Activated T-cell treated with anti-CD3 and anti-CD28 coated beads, Interleukin-2, amount 50 U/mL, for 48 hours (primary cell): ENCODE measurements at places on chromosomes 3 and 15.
A peak's percentile ranks its signal among the peaks of the same experiment; 100 is the strongest.

DNA sequence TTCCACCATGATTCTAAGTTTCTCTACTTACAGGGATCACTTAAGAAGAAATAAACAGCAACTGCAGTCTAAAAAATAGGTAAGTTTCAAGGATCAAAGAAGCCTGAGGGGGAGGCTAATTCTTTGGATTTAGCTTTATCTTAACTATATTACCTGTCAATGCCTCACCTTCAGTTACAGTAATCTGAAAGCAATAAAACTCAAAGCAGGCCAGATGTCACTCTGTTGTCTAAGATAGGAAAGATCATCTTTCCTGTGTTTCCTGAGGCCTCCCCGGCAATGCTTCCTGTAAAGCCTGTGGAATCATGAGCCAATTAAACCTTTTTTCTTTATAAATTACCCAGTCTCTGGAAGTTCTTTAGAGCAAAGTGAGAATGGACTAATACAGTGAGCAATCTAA is 60.2 kb downstream of the NPTN start:
- no peak for DNase-seq

GRCh38 chr15:67156426-67156825 is 91.0 kb downstream of the SMAD3 start:
- no peak for DNase-seq

DNA sequence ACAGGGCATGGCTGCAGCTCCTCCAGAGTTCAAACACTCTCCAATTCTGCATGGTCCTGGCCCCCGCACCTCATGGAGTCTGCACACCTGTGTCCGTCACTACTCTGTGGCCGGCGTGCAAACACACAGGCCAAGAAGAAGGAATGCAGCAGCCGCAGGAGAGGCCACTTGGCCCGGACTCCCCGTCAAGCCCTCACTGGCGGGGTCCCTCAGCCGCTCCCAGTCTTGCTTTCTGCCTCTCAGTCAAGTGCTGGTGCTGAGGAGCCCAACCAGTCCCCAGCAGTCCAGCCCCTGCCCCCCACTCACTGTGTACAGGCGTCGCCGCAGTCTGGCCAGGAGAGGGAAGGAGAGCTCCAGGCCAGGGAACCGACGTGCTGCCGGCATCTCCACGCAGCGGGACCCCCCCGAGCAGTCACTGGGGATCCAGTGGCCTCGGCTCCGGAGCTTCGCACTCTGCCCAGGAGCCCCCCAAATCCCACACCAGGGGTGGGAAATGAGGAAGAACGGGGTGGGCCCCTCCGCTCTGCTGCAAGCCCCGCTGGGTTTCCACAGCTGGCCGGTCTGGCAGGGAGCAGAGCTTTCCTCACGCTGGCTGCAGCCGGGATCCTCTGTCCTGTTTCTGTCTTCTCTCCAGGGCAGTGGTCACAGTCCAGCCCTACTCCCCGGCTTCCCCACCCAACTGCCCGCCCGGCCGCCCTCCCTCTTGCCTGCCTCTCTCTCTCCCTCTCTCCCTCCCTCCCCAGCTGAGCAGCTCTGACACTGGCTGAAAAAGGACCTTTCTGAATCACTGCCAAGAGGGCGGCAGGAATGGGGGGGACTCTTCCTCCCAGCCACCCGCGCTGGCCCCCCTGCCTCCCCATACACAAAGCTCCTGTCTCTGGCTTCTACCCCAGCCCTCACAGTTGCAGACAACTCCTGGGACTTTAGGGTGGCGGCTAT is 16.0 kb downstream of the TNK2 start:
- no peak for DNase-seq

- DNase-seq: peak; percentile 37
Observed at GRCh38 chr15:66498501-66499386, 1.2 kb upstream of the SNAPC5 start.

GRCh38 chr3:59654123-59654479 is 604.3 kb upstream of the CFAP20DC start:
- DNase-seq: no peak

- no peak for DNase-seq
Observed at GRCh38 chr15:77554306-77555080, 78.2 kb downstream of the LINGO1 start.

- DNase-seq: no peak
Observed at GRCh38 chr3:73141525-73141924, 80.1 kb downstream of the EBLN2 start.

GRCh38 chr15:45262906-45263461 is 10.9 kb downstream of the SLC28A2 start:
- no peak for DNase-seq

- DNase-seq: no peak
Observed at GRCh38 chr3:86830566-86830965, 160.4 kb downstream of the VGLL3 start.

DNA sequence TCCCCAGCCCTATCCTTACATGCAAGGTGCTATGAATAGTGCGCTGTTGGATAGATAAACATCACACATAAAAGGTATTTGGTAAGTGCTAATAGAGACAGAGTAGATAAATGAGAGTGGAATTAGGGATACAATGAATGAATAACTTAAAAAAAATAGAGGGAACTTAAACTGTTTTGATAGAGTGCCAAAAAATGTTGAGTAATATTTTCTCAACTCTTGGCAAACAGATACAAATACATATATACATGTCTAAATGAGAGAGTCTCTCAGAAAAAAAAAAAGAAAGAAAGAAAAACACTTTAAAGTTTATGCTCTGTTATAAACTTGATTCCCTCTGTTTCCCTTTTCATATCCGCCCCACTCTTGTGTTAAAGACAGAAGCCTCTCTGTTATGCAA is 667.4 kb downstream of the ROBO2 start:
- no peak for DNase-seq

DNA sequence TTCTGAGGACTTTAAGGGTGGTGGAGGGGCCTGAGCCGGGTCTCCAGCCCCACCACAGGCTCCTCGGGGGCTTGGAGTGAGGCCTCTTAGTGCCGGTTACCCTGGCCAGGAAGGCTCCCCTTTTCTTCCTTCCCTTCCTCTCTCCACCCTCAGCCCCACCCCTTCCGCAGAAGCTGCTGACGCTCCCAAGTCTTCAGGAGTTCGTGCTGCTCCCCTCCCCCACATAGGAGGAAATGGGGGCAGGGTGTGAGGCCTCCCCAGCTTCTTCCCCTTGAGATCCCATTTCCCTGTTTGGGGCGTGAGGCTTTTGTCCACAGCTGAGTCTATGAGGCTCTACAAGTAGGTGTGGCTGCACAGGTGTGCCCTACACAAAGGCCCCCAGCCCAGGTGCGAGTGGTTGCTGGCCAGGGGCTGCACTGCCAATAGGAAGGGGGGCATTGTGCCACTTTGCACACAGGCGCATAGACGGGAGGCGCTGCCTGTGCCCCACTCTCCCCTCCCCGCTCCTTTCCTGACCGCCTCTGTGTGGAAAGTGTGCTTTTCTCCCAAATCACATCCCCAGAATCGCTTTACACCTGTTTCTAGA is 915 bp upstream of the CALML4 start:
- DNase-seq: no peak

- no peak for DNase-seq
Observed at GRCh38 chr3:31962801-31963205, 18.3 kb downstream of the OSBPL10 start.

- no peak for DNase-seq
Observed at GRCh38 chr15:55917881-55918296, 75.5 kb downstream of the NEDD4 start.

GRCh38 chr3:102156426-102156825 is 278.4 kb upstream of the ZPLD1 start:
- DNase-seq: no peak

GRCh38 chr3:101926594-101927105 is 77.3 kb downstream of the NFKBIZ start:
- DNase-seq: no peak

- DNase-seq: no peak
Observed at GRCh38 chr15:27084844-27085243, 113.9 kb downstream of the GABRG3 start.

- DNase-seq: no peak
Observed at GRCh38 chr3:34995796-34996430, 643.4 kb upstream of the ARPP21 start.

DNA sequence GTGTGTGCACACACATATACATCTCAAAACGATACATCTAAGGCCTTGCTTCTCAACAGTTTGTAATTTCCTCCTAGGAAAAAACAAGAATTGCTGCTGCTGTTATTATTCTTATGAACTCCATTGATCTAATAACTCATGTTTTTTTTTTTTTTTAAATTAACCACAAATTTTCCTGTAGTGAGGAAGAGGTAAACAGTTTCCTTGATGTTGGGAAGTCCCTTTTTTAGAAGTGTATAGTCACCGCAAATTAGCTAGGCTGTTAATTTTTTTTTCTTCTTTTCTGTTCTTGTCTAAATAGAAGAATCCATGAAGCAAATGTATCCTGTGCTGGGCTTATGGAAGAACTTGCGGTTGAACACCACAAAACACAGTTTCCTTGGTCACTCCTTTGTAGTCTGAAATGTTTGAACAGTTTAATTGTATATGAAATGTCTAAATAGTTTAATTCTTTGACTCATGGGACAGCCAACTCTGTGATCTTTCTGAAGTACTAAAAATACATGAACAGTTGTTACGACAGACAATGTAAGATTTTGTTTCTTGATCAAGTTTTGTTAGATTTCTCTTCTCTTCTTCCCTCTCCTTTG is 64.5 kb downstream of the MITF start:
- no peak for DNase-seq

DNA sequence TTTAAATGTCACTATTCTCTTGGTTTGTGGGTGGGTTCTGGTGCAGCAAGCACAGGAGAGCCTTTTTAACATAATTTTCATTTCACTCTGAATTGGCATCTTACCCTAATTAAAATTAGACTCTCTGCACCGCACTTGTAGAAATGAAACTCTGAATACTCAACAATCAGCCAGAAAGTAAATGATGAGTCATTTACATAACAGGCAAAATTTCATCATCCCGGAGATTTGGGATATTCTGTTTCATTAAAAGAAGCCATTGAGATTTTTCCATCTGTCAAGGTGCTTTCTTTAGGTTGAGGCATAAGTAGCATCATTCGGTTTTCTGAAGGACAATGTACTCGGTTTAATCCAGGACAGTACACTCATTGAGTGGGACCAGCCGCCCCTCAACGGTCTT is 111.0 kb downstream of the RFTN1 start:
- DNase-seq: no peak

DNA sequence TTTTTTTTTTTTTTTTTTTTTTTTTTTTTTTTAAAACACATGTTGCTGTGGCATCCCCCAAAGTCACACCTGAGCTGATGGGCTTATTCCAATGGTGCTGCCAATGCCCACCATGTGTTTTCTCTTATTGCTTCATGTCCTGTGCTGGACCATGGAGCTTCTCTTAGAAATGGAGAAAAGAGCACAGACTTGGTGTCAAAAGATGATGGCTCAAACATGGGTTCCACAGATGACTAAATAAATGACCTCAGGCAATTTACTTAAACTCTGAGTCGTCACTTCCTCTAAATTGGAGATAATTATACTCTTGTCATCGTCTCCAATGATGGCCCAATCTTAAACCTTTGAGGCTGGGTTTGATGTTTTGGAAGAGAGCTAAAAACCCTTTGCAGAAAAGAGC is 28.1 kb downstream of the CHST2 start:
- DNase-seq: no peak

DNA sequence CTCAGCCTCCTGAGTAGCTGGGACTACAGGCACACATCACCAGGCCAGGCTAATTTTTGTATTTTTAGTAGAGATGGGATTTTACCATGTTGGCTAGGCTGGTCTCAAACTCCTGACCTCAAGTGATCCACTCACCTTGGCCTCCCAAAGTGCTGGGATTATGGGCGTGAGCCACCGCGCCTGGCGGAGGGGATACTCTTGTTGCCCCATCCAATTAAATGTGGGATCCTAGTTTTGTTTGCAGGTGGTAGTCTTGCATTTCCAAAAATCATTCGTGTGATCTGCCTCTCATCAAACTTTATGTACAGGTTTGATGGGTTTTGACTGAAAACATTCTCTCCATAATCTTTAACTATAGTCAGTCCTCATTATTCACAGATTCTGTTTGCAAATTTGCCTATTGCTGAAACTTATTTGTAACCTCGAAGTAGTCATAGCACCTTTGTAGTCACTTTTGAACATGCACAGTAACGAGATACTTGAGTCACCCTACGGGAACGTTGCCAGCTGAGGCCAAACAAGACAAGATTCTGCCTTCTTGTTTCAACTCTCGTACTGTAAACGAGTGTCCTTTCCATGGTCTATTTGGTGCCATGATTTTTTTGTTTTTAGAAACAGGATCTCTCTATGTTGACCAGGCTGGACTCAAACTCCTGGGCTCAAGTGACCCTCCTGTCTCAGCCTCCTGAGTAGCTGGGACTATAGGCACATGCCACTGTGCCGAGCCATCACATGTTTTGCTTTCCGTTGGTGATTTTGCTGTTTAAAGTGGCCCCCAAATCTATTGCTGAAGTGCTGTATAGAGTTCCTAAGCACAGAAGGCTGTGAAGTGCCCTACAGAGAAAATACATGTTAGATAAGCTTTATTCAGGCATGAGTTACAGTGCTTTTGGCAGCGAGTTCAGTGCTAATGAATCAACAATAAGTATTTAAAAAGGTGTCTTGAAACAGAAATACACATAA is 8.1 kb upstream of the MAPK6 start:
- peak; percentile 85 for DNase-seq

- no peak for DNase-seq
Observed at GRCh38 chr15:59366333-59367021, 6.2 kb downstream of the MYO1E start.

DNA sequence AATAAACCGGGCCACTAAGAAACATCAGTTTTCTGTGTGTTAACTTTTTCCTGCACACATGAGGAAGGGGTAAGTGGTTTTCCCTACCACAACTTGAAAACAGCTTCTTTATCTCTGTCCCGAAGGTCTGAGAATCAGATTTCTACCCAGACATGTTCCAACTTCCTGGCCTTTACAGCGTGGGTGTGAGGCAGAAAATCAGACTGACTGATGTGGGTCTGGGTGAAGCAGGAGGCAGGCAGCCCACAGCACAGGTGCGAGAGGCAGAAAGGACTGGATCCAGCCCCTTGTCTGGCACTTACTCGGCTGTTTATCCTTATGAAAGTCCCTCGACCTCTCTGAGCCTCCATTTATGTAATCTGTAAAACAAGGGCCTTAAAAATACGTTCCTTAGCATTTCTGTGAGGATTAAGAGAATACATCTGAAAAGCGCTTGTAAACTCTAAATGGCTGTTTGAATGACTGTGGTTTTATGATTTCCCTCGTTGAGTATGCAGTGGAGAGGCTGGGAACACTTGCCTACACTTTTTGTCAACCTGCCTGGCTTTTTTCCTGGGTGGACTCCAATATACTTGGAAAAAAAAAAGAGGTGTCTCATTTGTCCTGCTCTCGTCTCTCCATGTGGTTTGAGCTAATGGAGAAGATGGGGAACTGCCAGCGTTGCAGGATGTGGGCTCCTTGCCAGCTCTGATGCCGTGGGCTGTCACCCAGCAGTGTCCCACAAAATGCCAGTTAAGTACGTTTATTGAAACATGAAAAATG is 3.1 kb downstream of the AGBL1 start:
- peak; percentile 25 for DNase-seq

- no peak for DNase-seq
Observed at GRCh38 chr3:152539191-152539764, 270.5 kb downstream of the MBNL1 start.

- DNase-seq: no peak
Observed at GRCh38 chr3:6862041-6862879, 1.3 kb downstream of the GRM7 start.

GRCh38 chr15:92463826-92464225 is 70.1 kb downstream of the ST8SIA2 start:
- DNase-seq: no peak
